Spleen (tissue), 13 donors: ENCODE measurements at places on chromosomes 5 and 9. TPM values are rescaled to one million over a fixed set of nuclear protein-coding genes. Genes with fewer than 3 reads are reported as not detected.
A peak's percentile ranks its signal among the peaks of the same experiment; 100 is the strongest.

GRCh38 chr5:44336708-44337107, 52.5 kb downstream of the FGF10 start:
- DNase-seq: no peak

The GPRIN1 gene
- 0.13 TPM for polyA plus RNA-seq

DNA sequence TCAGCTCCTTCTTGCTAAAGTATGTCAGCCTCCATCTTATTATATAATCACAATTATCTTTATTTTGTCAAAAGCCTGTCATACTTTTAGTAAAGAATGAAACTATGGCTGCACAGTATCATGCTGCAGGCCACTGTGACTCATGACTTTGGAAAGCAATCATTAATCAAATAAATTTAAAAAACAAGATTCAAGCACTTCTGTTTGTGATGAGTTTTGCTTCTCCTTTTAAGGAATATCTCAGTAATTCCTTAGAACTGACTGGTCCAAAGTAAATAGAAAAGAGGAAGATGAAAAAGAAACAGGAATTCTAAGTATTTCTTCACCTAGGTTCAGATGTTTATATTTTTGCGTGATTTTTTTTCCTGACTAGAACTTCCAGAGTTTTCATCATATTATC, 83.1 kb downstream of the EDIL3 start:
- DNase-seq: no peak

DNA sequence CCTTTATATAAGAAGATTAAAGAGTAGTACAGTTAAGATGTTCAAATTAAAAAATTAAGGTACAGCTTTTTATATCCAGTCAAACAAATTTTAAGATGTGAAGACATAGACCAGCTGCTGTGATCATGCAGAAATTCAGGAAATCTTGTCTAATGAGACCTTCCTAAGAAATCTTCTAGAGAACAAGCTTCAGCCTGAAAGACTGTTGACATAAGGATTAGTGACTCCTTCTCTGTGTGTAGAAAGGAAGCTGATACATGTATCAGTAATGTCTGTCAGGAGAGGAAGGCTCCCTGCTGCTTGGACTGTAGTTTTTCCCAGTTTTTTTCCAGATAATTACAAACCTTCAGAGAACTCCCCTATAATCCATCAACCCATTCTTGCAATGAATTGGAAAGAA, 75.8 kb upstream of the PCSK5 start:
- no peak for DNase-seq

DNA sequence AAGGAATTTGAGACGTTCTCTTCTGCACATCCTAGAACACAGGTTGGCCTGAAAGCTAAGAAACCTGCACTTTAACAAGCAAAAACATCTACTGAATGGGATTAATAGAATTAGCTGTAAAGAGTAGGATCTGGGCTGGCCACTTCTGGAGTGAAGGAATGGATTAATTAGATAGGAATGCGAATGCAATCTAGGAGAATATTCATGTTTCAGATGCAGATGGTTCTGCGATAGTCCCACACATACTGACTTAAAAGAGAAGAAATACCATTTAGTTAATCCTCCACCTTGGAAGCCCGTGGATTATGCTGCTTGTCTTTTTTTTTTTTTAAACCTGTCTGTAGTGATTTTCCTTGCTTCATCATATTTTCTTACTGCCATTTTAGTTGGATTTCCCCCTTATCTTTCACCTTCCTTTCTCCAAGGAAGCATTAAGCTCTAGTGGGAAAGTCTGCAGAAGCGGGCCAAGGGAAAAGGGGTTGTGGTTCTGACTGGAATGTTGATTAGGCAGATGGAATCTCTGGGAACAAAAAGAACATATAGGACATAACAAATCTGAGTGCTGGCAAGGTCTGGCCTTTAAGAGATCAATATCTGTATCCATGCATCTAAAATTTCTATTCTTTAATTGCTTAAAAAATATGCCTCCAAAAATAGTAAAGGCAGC, 152.4 kb downstream of the ALDH1A1 start:
- DNase-seq: no peak

DNA sequence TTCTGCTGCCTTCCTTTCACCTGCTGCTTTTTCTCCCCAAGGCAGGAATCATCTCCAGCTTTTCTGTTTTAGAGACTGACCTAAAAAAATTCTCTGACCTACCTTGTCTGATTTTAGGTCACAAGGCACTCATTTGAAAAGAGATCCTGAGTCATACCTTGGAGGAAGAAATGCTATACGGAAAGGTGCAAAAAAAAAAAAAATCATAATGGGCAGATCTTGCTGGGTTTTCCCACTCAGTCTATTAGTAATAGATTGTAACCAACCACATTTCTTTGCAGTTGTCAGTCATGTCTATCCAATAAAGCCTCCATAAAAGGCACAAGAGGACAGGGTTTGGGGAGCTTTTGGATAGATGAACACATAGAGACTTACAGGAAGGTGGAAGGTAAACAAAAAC, 70.0 kb downstream of the MTREX start:
- no peak for DNase-seq

The MCC gene
- polyA plus RNA-seq: 1.6 TPM

DNA sequence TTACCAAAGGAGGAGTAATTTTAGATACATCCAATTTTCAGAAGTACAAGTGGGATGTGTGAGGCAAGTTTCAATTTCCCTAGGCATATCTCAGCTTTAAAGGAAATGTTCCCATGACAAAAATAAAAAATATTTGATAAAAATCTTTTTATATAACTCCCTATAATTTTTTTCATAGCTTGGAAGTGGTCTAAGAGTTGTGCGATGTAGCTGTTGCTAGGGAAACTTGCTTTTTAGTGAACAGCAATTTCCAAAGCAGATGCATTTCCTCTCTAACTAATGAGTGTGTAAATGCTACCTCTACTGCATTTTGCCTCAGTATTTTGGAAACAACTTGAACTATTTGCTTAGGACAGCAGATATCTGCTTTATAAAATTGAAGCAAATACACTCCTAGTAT, 39.6 kb downstream of the MACIR start:
- DNase-seq: no peak

The MARCOL gene
- not detected for polyA plus RNA-seq

DNA sequence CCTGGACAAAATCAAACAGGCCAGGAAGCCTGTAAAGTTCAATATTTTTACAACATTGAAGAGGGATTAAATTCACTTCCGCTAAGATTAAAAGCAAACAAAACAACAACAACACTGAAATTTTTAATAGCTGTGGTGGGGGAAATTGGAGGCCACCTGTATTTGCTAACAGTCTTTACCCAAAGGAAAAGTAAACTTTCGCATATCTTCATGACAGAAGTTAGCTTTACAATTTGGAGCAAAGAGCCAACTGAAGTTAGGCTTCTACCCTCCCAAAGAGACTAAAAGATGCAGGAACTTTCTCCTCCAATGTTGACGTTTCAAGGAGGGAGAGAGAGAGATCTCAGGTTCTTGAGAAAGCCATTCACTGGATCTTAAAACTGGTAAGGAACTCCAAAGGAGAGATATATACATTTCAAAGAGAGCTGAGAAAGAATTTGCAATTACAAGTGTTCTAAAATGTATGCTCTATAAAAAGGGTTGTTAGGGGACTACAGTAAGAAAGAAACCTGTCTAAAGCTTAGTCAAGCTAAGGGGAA, 349.2 kb upstream of the CDH9 start:
- no peak for DNase-seq

DNA sequence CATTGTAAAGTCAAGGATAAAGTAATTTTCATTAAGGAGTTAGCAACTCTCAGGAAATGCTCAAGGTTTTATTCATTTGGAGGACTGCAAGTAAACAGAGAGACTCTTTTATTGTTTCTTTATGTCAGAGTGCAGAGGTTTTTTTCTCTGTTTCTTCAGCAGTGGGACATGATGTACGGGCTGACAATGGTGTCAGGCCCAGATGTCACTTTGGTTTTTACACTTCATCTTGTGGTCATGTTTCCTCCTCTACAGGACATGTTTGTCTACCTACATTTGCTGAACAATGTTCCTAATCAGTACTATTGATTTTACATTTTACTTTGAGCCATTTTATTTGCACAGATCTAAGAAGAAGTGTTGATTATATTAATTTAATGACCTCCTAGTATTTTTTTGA, 72.8 kb upstream of the PARP8 start:
- no peak for DNase-seq

The MCTP1 gene
- polyA plus RNA-seq: 1.8 TPM

DNA sequence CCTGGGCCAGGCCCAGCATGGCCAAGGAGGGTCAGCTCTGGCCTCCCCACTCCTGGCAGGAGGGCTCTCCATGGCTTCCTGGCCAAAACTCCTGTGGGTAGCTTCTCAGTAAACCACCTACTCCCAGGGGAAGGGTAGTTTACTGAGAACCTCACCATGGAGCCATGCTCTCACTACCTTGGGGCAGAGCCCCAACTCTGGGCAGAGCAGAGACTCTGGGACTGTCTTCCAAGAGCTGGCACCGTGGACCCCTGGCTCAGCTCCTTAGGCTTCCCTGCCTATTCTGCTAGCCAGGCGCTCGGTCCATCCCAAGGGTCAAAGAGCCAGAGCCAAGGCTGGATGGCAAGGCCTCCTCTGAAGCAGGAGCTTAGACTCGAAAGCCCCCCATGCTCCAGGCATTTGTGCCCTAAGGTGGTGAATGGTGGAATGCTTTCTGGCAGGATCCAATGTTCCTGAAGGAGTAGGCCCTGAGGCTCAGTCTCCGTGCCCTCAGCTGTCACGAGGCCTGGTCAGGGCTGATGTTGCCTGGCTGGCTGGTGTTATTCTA, 19.6 kb downstream of the TCF7 start:
- DNase-seq: peak; percentile 52

GRCh38 chr5:154129013-154129412, 61.5 kb upstream of the GALNT10 start:
- no peak for DNase-seq

DNA sequence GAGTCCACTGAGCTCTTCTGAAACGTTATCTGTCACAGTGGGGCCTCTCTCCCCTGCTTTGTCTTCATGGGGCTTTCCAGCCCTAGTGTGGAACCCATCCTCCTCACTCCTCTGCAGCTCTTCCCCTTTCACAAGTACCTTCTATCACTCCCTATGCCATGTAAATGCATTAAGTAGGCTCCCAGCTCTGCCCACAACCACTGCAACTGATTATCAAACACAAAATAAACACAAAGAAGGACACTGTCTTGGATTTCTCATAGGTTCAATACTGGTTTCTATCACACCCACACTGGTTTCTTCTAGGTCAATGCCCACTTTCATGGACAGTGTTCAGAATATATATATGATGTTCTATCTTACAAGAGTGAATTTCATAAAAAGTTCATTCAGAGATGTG, 139.4 kb downstream of the GNAQ start:
- DNase-seq: no peak

DNA sequence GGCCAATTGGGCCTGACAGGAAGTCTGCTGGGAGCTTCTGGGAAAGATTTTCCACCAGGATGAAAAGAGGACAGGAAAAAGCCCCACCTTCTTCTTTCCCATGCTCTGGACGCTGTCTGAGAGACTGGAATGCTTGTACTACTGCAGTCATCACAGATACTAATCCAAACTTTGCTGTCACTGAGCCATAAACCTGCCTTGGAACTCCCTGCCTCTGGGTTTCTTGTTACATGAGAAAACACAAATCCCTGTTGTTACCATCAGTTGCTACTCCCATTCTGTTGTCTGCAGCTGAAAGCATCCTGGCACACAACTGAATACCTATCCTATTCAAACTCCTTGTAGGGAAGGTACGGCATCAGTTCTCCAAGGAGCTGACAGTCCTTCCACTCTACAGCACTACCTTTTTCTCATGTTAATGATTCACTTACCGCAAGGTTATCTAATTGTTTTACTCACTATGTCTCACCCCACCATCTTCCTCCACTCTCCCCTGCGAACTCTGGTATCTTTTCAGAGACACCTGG, 167.5 kb downstream of the CDK5RAP2 start:
- DNase-seq: no peak

- DNase-seq: no peak
These were observed 33.5 kb downstream of the RAB24 start for GRCh38 chr5:177269976-177270375.

DNA sequence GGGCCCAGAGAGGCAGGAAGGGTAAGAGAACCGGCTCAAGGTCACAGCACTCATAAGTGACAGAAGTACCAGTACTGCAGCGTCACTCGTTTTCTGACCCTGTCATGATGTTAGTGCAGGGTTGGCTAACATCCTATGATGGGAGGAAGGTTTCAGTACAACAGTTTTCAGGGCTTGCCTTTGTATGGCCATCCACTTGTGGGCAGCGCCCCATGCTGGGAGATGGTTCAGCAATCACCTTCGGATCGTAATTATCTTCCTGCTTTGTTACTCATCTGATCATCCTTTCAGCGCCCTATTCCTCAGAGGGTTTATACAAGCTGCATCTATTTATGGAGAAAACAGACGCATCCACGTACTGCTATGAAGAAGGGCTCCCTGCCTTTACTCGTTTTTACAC, 2.4 kb downstream of the MAP1B start:
- DNase-seq: no peak

The SLC6A19 gene
- under 0.01 TPM for polyA plus RNA-seq

DNA sequence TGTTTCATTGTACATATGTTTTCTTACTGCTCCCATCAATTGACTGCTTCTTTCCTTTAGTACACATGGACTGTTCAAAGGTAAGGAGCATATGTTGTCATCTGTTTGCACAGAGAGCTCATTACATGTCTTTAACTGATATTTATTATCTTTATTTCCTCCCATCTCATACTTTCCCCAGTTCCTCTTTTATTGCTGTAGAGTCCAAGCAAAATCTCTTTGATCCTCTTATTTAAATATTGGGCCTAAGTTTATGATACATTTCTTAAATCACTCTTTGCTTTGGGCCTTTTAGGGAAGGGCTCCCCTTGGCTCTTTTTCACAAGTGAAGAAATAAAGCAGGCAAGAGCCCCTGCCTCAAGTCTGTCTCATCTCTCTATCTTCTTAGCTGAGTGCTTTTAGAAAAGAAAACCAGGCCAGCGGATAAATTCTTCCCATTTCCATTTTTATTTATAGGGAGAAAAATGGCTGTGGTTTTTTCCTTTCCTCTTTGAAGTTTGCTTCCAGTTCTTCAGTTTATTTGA, 152.4 kb downstream of the DOCK2 start:
- no peak for DNase-seq

The GOLM1 gene
- 17.9 TPM for polyA plus RNA-seq

The GPR150 gene
- polyA plus RNA-seq: 0.70 TPM

The PCDHGA10 gene
- 0.15 TPM for polyA plus RNA-seq

DNA sequence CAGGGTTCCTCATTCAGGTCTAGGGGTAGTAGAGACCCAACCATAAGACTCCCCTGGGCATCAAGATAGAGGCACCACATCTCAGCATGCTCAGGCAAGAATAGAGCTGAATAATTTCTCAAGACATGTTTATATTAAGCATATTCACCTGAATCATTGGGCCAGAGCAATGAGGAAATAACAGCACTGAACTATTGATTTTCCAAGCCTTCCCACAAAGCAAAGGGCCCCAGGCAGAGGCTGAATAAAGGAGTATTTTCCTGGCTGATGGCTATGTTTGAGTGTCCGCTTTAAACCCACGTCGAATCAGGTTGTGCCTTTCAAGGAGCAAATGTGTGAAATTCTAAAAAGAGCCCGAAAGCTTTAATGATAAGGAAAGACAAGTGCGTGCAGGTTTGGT, 129.2 kb downstream of the HSD17B3 start:
- DNase-seq: no peak
